Activated naive CD8-positive, alpha-beta T cell treated with anti-CD3 and anti-CD28 coated beads, Interleukin-2, amount 50 U/mL, for 24 hours (primary cell): ENCODE measurements at places on chromosomes 3 and 15.
A peak's percentile ranks its signal among the peaks of the same experiment; 100 is the strongest.

GRCh38 chr3:87145553-87145952 lies 81.6 kb upstream of the CHMP2B start:
- peak; percentile 10 for DNase-seq

- DNase-seq, result no peak
These were observed 587.4 kb upstream of the MDFIC2 start for GRCh38 chr3:70899816-70900215.

GRCh38 chr15:61227269-61227949 lies 1.7 kb downstream of the RORA start:
- DNase-seq, result no peak

GRCh38 chr15:60255390-60255789 lies 142.4 kb downstream of the ANXA2 start:
- no peak for DNase-seq

DNA sequence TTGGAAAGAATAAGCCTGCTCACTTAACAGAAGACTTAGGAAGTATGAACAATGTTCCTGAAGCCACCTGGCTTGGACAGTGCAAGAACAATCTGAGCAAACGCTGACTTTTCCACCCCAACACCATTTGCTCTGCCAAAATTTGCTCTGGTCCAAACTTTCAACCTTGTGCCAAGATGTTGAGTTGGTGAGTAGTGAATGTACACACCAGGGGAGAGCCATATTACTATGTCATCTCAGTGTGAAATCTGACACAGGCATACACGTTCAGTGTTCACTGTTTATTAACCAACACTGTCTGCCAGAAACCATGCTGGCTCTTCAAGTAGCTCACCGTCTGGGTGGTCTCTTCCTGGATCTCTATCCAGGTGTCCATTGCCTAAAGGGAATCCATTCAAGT lies 152.9 kb upstream of the LPP start:
- DNase-seq, result no peak

GRCh38 chr3:157201648-157202278 lies 41.8 kb upstream of the CCNL1 start:
- DNase-seq, result no peak

GRCh38 chr3:168534761-168535160 lies 439.0 kb upstream of the GOLIM4 start:
- no peak for DNase-seq

DNA sequence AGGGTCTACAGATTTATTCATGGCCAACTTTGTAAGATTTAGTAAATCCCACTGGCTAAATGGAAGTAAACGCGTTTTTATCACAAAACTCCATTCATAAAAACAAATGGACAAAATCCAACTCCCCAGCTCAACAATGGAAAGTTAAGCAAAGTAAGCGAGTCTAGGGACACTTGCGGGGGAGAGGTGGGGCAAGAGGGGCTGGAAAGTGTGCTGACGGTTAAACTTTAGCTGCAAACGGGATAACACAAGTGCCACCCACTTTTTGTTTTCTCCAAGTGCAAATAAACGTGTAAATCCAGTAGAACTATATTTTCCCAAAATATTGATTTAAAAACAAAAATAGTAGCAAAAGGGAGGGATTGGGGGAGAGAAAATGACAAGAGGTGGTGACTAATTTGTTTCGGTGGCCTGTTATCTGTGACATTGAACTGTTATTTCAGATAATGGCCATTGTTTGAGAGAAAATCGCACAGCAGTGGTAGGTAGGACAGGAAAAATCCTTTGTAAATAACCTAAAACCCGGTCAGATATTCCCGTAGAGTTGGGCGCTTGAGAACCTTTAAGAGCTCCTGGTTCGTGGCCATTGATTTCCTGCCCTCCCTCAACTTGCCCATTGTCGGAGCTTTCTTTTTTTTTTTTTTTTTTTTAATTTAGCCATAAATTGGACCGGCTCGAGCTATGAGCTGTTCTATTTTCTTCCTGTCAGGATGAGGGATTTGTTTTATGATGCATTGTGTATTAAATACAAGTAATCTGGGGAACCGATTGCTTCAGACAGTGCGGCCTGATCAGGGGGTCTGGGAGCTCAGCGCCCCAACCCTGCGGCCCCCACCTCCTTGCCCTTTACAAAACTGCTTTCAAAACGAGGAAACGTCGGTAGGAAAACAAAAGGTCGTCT lies 514.8 kb downstream of the MECOM start:
- DNase-seq, result no peak

- DNase-seq, result no peak
These were observed 50.8 kb upstream of the CTNNB1 start for GRCh38 chr3:41148478-41148877.

DNA sequence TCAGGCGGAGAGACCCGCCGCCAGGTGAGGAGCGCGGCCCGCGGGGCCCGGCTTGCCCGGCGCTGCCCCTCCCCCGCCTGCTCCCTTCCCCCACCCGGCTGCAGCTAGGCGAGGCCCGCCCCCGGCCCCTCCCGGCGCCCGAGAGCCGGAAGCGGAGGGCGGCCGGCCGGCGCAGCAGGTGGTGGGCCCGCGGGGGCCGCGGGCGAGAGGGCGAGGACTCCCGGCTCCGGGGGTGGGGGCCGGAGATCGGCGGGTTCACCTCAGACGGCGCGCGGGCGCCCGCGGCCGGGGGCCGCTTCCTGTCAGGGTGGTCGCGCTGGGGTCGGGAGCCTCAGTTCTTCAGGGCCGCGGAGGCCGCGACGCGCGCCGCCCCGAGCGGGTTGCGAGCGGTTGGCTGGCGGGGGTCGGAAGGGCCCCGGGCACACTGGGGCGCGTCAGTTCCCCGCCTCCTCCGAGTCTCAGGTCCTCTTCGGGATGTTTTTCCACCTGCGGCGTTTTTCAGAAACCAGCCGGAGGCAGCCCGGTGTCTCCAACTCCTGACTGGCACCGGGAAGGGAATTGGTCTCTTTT lies 395 bp downstream of the ZFAND6 start:
- peak; percentile 79 for DNase-seq

GRCh38 chr3:71241981-71242560 lies 341.5 kb downstream of the FOXP1 start:
- DNase-seq, result no peak

DNA sequence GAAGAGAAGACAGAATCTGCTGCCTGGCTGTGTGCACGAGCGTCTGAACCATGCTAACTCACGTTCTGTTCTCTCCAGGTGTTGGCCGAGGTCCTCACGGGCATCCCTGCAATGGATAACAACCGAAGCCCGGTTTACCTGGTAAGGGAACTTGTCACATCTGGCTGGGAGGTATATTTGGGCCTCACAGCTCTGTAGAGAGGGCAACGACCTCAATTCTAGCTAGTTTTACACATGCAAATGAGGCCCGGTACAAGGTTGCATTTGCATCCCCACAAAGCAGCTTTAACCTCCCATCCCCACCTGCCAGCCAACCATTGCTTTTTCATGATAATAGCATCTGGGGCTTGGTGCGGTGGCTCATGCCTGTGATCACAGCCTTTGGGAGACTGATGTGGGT lies 22.0 kb upstream of the TATDN2 start:
- DNase-seq, result no peak

GRCh38 chr3:99953596-99953995 lies 135.9 kb downstream of the CMSS1 start:
- DNase-seq, result no peak

DNA sequence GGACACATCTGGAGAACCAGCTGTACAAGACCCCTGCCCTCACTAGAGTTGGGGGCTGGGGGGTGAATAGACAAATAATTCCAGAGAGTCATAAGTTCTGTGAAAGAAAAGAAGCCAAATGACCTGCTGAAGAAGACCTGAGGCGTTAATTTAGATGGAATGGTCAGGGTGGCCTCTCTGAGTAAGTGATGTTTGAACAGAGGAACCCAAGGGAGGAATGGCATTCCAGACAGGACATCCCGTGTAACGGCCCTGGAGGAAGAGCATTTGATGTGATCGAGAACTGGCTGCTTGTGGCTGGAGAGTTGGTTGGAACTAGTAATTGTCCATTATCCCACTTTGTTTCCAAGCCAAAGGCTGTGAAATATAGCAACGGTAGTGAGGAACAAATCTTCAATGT lies 1.7 kb downstream of the NR2C2 start:
- DNase-seq, result no peak

GRCh38 chr3:108605491-108605890 lies 16.0 kb downstream of the DZIP3 start:
- DNase-seq, result no peak

GRCh38 chr3:147915057-147915456 lies 505.9 kb downstream of the ZIC1 start:
- DNase-seq, result no peak

- no peak for DNase-seq
These were observed 85.9 kb downstream of the TNIK start for GRCh38 chr3:171374260-171374659.

DNA sequence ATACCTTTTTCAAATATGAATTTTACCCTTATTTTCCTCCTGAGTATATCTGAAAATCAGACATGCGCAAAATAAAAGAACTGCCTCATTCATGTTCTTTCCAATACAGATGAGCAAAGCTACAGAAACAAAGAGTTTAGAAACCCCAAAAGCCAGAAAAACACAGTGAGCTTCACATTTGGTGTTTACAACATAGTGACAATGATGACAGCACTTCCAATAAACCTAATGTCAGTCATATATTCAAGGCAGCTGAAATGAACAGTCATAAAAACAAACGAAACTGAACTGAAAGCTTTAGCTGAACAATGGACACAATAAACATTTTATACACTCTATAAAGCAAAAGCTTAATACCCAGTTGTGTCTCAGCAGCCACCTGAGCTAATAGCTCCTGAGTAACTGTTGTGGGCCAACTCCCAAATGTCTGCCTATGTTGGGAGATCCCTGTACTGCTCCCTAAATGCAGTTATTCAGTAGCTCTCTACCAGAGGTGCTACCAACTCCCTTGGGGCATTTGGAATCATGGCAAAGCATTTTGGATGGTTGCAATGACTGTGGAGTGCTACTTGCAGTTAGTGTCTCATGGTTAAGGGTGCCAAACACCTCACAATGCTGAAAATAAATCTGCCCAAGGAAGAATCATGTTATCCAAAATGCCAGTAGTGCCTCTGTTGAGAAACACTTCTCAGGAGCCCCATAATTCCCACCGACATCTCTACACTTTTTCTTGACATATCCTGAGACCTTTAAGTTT lies 131.5 kb downstream of the TGFBR2 start:
- DNase-seq, result no peak

GRCh38 chr3:112789787-112790186 lies 56.9 kb downstream of the CD200R1L start:
- no peak for DNase-seq
